ENCODE measurements at places on chromosomes 3 and 15.

DNA sequence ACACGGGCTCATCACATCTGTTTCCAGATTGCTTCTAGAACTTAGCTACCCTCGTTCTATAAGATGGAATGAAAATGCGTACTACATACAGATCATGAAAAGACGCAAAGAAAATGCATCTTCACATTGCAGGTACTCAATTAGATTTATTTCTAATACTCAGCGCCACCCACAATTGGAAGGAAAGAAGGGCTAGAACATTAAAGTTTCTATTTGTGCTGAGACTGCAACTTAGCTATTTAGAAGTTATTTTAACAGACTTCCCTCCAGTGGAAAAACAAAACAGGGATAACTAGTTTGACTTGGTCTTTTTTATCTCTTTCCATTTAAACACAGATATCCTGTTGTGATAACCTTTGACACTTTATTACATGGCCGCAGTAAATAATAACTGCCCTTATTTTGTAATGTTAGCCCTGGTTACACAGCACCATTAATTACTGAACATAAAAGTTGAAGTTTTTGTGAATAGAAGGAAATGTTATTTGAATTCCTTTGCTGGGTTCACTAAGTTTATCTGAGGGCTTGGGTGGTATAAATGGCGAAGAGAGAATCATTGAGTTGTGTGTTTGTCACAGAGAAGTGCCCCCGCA lies 86.9 kb upstream of the SLC25A26 start:
- no peak for DNase-seq

- DNase-seq = no peak
Measured at GRCh38 chr15:49330166-49330565, 92.9 kb upstream of the FGF7 start.

GRCh38 chr3:130558366-130558765 lies 41.4 kb downstream of the COL6A6 start:
- no peak for DNase-seq

DNA sequence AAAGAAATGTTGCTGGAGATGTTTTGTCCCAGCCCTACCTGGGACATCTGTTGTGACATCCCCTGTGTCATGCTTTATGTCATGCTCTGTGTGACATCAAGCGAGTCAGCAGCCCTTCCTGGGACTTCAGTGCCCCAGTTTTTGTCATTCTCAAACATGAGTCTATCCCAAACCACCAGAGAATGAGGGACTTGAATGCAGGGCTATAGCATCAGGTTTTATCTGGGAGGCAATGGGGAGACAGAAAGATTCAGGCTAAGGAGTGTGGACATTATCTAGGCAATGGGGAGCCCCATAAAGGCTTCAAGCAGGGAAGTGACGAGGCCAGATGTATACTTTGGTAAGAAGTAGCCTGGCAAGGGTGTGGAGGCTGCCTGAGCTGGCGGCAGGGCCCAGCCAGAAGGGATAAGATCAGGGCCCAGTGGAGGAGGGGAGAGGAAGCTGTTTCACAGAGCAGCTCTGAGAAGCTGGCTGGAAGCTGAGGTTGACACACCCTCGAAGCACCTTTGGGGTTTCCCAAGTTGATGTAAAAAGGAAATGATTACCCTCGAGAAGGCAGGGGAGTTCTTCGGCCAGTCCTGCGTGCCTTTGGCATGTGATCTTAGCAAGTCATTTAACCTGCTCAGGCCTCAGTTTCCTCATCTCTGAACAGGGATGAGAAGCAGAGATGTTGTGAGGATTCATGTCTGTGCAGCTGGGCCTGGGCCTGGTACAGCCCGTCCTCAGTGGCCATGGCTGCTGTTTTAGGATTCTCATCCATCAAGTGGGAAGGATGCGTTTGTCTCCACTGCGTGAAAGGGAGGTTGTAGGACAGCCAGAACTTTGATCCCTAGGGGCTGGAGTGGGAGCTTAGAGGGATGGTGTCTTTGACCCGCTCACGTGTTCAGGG lies 34.3 kb downstream of the IRAK2 start:
- no peak for DNase-seq

GRCh38 chr3:100082714-100083113 lies 31.6 kb downstream of the FILIP1L start:
- no peak for DNase-seq

- no peak for DNase-seq
Measured at GRCh38 chr3:20080956-20081554, 40.8 kb downstream of the KAT2B start.

GRCh38 chr3:188362405-188362831 lies 208.5 kb downstream of the LPP start:
- no peak for DNase-seq

- no peak for DNase-seq
Measured at GRCh38 chr3:16785465-16785864, 99.3 kb upstream of the PLCL2 start.

GRCh38 chr15:90184119-90184785 lies 16.9 kb upstream of the SEMA4B start:
- DNase-seq = no peak

- DNase-seq = no peak
Measured at GRCh38 chr15:70466895-70467529, 296.3 kb downstream of the UACA start.

DNA sequence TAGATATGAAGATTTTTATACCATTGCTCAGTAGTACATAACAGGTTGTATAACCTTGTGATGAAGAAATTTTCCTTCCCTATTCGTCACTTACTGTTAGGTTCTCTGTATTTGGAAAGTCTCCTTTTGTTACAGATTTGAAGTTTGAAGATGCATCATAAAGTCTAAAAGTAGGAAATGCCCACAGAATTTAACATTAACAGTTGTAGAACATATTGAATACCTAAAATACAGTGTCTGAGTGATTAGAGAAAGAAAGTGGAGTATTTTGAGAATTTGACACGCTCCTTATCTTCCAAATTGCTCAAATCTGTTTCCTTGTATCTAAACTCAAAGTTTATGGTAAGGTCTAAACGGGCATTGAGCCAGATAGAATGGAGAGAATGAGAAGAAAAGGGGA lies 111.3 kb downstream of the MBNL1 start:
- no peak for DNase-seq

- no peak for DNase-seq
Measured at GRCh38 chr3:94423578-94423977, 360.7 kb downstream of the NSUN3 start.

Measured in NCI-H1417 treated with DMSO at 0.1 percent for 48 hours (cell line).